Vagina (tissue), 2 donors: ENCODE measurements at places on chromosomes 4 and X.

DNA sequence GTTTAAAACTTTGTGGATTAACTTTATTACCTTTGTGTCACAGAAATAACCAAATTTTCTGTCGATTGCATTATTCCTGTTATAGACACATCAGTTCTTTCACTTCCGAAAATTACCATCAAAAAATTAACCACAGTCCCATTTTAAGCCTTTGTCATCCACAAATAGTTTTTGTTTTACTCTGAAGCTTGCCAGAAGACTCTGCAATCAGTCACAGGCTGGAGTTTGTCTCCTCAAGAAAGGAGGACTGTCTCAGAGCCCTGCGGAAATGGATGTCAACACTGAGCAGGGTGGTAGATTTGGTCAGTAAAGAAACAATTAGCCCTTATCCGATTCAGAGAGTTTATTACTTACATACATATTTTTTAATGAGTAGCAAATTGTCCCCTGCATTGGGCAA is 20.1 kb upstream of the TCEAL4 start:
- no peak for DNase-seq

DNA sequence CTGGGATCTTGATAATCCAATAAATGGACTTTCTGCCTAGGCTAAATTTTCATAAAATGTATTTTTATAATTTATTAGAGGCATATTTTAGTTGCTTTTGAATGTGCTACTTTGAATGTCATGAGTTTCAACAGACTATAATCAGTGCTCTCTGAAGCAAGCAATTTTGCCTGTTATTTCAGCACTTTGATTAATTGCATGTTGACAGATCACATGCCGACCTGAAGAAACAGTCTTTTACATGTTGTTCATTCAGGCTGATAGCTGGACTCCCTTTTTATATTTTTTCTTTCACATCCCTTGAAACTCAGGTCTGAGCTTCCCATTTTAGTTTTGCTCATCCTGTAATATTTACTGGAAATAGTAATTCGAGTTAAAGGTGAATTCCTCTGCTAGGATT is 341.0 kb downstream of the NAP1L3 start:
- DNase-seq = no peak

DNA sequence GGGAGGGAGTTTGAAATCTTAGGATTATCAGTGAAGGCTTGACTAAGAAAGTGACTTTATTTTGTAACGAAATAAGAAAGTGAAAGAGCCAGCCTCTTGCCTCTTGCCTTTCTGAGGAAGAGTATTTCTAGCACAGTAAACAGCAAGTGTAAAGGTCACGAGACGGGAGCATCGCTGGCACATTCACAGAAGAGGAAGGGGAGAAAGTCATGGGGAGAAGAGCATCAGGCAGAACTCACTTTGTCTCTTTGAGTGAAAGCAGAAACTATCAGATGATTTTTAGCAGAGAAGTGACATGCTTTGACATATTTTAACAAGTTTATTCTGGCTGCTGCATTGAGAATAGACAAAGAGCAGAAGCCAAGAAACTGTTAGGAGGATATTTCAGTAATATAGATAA is 313.8 kb downstream of the CAMK2D start:
- DNase-seq = no peak

GRCh38 chrX:71236836-71237235 is 13.8 kb downstream of the GJB1 start:
- no peak for DNase-seq

DNA sequence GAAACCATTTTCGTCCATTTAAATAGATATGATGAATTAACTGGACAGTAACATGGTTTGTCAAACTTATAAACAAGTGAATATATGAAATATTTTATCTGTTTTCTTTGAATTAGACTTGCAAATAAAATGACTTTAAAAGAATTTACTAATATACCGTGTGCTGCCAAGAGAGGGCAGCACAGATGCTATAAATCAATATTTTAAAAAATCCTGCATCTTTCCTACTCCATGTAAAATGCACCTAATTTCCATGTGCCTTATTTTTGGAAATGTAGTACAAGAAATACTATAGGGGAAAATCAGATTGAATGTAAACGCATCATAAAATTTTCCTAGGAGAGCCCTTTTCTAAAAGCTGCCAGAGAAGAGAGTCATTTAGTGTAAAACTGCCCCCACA is 62.2 kb downstream of the PRKX start:
- no peak for DNase-seq

- no peak for DNase-seq
Observed at GRCh38 chr4:119797238-119797894, 168.8 kb upstream of the PDE5A start.

GRCh38 chr4:138939960-138940359 is 75.6 kb upstream of the NOCT start:
- DNase-seq = no peak

- no peak for DNase-seq
Observed at GRCh38 chr4:186669159-186669731, 54.4 kb downstream of the FAT1 start.

DNA sequence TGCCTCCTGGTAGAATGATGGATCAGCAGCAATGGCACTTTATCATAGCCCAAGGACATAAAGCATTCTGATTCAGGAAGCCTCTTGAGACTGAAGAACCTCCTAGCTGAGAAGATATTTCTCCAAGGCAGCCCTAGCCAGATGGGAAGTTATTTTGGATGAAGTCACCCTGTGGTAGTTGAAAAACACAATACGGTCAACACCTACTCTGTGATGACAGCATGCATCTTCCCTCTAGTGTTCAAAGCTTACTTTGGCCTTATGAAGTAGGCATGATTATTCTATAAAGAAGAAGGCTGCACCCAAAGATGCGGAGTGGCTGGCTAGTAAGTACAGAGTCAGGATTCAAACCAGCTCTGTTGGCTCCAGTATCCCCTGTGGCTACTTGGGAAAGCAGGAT is 47.9 kb downstream of the TLR10 start:
- no peak for DNase-seq

- DNase-seq = no peak
Observed at GRCh38 chr4:176335421-176335820, 15.7 kb downstream of the SPCS3 start.

- DNase-seq = no peak
Observed at GRCh38 chr4:89249716-89250361, 57.8 kb downstream of the GPRIN3 start.

- no peak for DNase-seq
Observed at GRCh38 chr4:21083413-21083812, 383.2 kb downstream of the PACRGL start.

GRCh38 chr4:76802236-76803021 is 95.5 kb downstream of the SOWAHB start:
- no peak for DNase-seq

GRCh38 chrX:136488706-136489105 is 959 bp downstream of the BRS3 start:
- DNase-seq = no peak
